ENCODE measurements at places on chromosomes 1 and 21.

- peak; percentile 58 for DNase-seq
These were observed at the start of gene UBIAD1 for GRCh38 chr1:11272832-11273594. TSS of gene UBIAD1 (plus strand) at chr1:11273198. CDS start at chr1:11273532, 334 bp downstream.

DNA sequence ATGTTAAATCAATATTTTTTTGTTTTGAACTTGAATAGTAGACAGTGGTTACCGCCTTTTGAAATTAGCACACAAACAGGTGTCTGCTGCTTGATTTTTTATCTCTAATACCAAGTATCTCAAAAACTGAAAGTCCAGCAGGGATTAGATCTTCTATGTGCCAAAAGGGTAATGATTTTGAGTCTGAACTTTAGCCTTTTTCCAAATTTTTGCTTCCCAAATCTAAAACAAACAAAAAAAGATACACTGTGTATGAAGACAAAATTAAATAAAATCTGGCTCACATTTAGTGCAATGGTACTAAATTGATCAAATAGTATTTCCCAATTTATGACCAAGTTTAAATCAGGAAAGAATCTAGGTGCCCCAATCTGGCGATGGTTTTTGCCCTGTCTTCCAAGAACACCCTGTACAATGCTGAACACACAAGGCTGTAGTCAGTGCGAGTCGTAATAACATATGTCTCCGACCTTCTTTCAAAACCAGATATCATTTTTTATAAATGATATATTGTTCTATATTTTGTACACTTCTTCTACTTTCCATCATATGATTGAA is 40.5 kb downstream of the PLPPR4 start:
- no peak for DNase-seq

- no peak for DNase-seq
These were observed 6.7 kb upstream of the SEC16B start for GRCh38 chr1:177976596-177976995.

- DNase-seq = peak; percentile 78
These were observed 341.1 kb upstream of the RUNX1 start for GRCh38 chr21:35390013-35390776.

DNA sequence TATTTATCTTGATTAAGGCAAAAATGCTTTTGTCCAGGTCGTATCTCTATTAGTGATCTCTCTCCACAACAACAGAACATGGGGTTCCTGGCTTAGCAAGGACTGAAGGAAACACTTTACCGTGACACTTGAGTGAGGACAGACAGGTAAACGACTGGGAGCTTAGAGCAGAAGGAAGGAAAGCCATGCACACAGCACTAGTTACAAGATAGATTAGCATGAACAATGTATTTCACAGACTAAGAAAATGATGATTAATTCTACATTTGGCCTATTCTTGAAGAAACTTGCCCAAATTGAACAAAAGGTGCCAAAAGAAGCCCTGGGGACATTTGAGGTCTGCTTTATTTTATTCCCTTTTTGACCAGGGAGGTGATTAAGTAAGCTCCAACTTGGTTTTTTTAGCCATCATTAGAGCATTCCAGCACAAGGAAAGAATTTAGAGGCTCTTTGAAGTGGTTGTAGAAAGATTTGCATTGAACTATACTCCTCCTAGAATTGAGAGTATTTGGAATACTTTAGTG is 248.5 kb downstream of the USP25 start:
- DNase-seq = no peak

DNA sequence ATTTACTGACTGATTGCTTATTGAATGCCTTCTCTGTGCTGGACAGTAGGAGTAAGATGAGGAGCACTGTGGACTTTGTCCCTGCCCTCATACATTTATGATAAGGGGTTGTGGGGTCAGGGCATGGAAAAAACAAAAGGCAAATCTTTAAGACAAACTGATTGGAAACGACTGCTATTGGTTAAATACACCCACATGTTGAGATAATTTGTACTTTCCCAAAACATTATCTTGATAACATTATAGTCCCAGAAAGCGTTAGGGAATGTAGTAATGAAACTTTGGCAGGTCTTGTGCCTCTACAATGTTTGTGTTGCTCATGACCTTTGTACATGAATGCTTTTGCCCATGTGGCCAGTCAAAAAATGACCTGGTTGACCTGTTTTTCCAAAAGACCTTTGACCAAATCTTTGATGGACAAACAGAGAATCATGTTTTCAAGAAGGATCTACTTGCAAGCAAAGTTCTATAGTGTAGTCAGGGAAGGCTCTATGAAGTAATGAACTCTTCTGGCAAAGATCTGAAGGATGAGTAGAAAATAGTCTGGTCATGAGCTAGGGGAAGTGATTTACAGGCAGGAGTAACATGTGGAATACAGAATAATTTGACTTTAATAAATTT is 50.9 kb downstream of the LEPR start:
- DNase-seq = no peak

- peak; percentile 10 for DNase-seq
These were observed 438.3 kb downstream of the CAMTA1 start for GRCh38 chr1:7223334-7224080.

GRCh38 chr1:193256019-193256418 is 69.6 kb upstream of the B3GALT2 start:
- no peak for DNase-seq

- DNase-seq = no peak
These were observed 10.3 kb downstream of the TINAGL1 start for GRCh38 chr1:31586376-31587327.

DNA sequence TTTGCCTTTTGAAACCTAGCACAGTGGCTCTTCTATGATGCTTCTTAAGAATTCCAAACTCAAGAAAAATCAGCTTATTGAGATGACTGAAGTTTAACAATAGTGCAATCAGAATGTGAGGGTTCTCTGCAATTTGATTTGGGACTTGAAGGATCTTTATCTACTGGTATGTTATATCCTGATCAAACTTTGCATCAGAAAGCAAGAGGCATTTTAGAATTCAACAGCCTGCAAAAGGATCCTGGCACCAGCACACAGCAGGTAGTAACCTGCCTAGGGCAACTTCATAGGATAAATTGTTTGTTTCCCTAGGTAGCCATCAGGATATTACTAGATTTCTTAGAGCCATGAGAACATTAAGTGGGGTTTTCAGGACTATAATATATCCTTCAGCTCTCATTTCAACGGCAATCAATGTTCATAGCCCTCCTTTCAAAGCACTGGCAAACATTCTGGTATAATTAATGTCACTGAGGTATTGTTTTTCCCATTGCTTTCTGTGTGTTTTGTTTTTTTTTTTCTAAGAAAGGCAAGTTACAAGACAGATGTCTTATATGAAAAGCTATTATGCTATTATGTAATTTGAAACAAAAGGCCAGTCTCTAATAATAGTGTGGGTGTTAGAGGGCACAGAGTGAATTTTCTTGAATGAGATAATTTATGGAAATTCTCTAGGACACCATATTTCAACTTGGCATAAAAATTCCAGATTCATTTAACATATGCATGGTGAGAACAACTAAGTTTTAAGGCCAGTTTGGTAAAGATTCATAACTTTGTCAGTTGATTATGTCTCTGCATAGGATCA is 34.5 kb downstream of the NTNG1 start:
- DNase-seq = peak; percentile 59

DNA sequence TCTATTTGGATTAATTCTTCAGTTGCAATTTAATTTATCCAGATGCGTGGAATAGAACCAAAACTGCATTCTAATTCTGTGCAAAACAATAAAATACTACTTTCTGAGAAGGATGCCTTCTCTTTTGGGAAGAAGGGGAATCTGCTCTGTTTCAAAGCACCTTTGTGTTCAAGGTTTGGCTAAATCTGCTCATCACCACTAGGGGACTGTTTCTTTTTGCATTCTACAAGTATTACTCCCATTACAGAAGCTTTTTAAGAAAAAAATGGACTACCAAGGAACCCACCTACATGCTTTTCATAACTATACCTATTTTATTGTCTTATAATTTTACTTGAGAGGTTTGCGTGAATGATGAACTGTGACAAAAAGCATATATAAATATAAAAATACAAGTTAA is 18.2 kb downstream of the MRPS6 start:
- no peak for DNase-seq

- DNase-seq = no peak
These were observed 74.8 kb upstream of the TINAGL1 start for GRCh38 chr1:31501505-31501904.

DNA sequence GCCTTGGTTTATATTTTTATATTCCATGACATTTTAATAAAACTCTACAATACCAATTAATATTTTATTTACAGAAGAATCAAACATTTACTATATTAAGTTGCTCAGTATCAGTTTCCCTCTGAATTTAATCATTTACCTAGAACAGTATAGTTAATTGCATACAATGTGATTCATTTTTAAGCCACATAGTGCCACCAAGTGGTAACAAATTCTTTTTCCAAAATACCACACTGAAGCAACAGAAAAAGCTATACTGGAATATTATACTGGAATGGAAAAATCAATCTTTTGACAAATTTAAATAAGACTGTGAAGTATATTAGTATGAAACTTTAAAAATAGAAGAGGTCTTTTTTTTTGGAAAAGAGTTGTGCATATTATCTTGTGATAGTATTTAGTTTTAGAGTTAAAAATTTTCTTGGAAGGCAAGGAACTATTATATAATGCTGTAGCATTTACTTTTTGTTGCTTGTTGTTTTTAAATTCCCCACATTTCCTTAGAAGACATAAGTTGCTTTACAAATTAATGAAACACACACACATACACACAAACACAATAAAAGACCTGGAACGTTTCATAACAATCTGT is 57.3 kb downstream of the ZNF644 start:
- DNase-seq = no peak
